Inflammatory macrophage treated with lipopolysaccharide for 1 hour (primary cell): ENCODE measurements at places on chromosomes 13 and 19.
A peak's percentile ranks its signal among the peaks of the same experiment; 100 is the strongest.

DNA sequence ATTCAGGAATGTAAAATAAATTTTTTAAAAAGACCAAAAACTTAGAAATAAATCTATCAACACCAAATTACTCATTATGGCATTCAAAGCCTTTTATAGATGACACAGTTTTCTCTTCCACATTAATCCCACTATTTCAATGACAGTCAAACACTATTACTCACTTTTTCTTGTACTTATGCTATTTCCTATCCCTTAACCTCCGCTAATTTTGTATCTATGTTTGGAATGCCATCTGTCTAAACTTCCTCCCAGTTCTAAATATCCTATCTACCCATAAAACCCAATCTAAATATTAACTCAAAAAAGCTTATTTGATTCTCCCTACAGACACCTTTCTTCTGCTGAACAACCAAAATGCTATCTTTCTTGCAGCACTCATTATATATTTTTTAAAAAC is 203.5 kb downstream of the ENOX1 start:
- no peak for DNase-seq

DNA sequence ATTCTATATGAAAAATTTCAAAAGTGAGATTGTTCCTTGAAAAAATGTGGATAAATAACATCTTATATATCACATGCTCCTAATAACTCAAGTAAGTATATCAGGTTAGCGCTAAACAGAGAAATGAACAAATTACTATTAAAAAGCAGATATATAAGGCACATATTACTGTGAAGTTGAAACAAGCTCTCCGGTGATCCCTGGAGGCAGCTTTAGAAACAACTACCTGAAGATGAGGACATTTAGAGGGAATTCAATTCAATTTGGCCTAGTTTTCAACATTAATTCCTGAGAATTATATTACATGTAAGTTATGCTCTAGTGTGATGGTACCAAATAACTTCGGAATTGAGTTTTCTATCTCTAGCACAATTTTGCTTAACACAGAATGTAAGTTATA is 1373.6 kb upstream of the SPRY2 start:
- DNase-seq, result no peak

DNA sequence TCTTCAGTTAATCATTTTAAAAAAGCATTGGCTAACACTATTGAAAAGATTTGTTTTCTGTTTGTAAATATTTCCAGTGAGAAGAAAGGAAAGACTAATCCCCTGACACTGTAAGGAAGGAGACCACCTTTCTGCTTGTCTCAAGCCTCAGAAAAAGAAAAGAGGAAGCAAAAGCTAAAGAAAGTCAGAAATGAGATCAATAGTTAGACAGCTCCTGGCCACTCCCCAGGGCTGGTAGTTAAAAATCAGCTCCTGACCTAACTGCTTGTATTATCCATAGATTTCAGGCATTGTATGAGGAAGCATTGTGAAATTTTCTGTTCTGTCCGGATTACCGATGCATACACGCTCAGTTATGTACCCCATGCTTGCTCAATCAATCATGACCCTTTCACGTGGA is 76.6 kb downstream of the ZNF486 start:
- DNase-seq, result no peak

- no peak for DNase-seq
Observed at GRCh38 chr13:97266332-97266731, 44.2 kb downstream of the MBNL2 start.

- DNase-seq, result no peak
Observed at GRCh38 chr19:43628646-43629326, 9.4 kb upstream of the ZNF428 start.

DNA sequence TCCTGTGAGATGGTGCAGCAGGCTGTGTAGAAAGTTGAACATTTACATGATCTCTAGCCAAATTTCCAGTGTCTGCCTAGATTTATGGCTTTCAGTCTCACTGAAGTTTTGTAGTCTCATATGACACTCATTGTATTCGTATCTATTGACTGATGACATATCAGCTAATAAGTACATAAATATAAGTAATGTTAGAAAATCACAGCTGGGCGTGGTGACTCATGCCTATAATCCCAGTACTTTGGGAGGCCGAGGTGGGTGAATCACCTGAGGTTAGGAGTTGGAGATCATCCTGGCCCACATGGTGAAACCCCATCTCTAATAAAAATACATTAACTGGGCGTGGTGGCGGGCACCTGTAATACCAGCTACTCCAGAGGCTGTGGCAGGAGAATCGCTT is 54.7 kb upstream of the HTR2A start:
- DNase-seq, result no peak

GRCh38 chr19:18995804-18996241 is 37.5 kb downstream of the SUGP2 start:
- peak; percentile 85 for DNase-seq

GRCh38 chr13:50940509-50940908 is 30.9 kb downstream of the RNASEH2B start:
- DNase-seq, result no peak

- DNase-seq, result no peak
Observed at GRCh38 chr19:44954278-44954648, 917 bp upstream of the CLPTM1 start.

DNA sequence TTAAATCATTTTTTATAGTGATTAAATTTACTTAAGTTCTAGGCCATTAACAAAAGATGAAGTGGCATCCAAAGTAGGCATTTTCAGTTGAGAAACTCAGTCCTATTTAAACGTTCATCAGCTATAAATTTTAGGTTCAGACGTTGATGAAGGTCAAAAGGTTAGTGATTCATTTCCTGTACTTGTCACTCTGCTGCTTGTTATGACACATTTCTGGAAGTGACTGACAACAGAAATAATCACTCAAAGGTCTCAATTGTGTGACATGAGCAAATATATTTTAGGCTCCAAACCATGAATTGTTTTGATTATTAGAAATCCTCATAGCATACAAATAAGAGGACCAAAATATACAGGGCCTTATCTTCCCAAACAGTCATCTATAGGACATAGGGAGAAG is 10.3 kb upstream of the EDNRB start:
- DNase-seq, result peak; percentile 20

DNA sequence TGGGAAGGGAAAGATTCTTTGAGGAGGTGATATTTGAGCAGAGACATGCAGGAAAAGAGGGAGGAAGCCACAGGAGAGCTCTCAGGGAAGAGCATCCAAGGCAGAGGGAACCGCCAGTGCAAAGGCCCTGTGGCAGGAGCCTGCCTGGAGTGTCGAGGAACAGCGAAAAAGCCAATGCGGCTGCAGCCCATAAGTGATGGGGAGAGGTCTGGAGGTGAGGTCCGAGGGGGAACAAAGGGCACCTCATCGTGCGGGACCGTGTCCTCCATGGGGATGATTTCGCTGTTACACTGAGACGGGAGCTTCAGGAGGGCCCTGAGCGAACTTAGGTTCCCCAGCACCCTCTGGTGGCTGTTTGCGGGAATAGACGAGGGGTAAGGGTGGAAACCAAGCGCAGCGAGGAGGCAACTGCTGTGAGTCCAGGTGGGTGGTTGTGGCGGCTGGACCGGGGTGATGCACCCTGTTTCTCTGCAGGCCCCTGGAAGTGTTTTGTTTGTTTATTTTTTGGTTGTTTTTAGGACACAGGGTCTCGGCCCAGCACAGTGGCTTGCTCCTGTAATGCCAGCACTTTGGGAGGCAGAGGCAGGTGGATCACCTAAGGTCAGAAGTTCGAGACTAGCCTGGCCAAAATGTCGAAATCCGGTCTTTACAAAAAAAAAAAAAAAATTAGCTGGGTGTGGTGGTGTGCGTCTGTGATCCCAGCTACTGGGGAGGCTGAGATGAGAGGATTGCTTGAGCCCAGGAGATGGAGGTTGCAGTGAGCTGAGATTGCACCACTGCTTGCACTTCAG is 5.9 kb upstream of the EHD2 start:
- DNase-seq, result peak; percentile 92

DNA sequence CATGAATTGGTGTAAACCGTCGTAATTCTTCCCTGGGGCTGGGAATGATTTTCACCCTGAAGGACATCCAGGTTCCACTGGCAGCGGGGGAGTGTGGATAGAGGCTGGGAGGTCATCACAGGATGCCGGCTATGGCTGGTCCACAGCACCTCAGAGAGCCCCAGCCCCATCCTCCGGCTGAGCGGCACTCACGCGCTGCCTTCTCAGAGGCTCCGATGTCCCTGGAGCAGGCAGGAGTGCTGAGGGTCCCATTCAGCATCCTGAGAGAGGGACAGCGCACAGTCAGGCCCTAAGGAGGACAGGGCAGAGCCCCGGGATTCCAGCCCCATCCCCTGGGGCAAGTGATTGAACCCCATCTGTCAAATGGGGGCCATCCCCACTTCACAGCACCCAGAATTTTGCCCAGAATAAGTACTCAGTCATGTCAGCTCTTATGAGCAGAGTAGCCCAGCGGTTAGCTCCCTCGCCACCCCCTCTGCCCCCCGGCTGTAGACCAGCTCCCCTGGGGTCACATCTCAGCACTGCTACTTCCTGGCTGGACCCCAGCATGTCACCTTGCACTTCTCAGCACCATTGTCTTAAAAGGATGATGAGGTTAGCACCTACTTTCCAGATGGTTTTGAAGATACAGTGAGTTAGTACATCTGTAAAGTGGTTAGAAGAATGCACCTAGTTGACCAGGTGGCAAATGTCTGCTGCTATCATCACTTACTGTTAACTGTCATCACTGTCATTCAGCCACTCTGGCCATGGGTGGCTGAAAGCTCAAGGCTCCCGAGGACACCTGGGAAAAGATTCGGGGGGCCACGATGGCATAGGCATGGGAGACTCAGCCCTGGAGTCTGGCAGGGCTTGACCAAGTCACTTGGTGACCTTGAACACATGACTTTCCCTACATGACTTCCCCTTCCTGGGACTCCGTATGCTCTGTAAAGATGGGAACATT is 11.9 kb downstream of the GRAMD1A start:
- no peak for DNase-seq

GRCh38 chr13:85564598-85564997 is 234.6 kb downstream of the SLITRK6 start:
- no peak for DNase-seq

DNA sequence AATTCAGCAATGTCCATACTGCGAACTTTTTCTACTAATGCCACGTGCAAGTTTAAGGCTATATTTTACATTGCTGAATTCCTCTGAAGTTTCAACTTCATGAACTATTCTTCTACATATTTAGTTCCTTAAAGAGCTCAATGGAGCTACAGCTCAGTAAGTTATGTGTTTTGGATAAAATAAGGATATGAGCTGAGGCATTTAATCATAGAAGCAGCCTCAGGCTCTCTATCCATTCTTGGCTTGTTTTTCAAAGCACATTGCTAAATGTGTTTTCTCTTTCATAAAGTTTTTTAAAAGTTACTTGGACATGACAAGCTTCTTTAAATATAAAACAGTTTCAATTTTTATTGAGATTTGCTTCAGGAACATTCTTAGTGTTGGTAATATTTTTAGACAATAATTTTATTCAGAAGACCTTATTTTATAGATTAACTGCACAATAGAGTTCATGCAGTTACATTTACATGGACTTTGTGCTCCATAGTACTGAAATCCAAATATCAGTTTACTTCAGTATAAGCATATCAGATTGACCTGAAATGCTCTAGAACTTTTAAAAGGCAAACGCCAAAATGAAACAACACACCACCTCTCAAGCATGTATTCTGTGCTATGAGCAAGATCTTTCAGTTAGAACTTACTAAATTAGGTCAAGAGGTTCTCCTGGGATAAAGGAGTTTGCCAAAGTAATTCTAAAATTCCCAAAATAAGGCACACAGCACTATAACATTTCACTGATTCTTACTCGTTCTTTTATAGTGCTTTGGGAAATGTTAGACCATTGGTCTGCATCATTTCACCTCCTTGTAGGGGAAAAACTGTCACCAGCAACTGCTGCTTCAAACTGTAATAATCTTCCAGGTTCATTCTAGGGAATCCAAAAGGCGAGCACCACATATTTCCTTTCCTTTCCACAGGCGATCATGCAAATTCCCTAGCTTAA is 275.5 kb downstream of the ENOX1 start:
- no peak for DNase-seq

- DNase-seq, result peak; percentile 61
Observed at GRCh38 chr19:48874303-48875135, 2.3 kb downstream of the PPP1R15A start.

DNA sequence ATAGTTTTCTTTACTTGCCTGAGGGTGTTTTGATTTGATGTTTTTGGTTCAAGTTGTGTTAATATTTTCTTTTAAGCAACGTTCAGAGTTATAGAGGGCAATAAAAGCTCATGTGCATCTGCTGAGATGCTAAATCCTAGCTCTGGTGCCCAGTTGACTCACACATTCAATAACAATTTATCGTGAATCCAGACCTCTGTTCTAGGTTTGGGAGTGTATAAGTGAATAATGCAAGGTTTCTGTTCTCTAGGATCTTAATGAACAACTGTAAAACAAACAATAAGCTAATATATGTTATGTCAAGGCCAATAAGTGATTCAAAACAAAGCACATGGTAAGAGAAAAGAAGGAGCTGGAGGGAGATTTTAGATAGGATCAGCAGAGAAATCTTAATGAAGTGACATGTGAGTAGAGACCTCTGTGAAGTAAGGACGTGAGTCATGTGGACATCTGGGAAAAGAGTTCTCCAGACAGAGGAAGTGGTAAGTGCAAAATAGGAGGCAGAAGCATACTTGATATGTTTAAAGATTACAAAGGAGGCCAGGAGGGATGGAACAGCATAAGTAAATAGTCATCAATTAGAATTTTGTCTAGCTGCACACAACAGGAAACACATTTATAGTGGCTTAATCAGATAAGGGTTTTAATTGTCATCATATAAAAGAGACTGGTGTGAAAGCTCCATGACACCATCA is 278.5 kb upstream of the HTR2A start:
- peak; percentile 19 for DNase-seq

DNA sequence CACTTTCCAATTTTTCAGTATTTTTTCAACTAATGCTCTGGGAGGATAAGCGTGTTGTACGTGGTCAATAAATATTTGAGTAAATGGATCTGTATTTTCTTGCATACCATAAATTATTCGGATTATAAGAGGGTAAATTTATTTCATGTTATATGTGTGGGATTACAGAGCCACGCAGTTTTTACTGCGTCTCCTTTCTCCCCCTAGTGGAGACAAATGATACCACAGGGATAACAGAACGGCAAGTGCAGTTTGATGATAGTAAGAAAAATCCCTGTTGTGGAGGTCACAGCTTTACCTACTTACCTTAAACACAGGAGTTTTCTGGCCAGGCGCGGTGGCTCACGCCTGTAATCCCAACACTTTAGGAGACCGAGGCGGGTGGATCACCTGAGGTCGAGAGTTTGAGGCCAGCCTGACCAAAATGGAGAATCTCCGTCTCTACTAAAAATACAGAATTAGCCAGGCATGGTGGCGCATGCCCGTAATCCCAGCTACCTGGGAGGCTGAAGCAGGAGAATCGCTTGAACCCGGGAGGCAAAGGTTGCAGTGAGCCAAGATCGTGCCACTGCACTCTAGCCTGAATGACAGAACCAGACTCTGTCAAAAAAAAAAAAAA is 16.8 kb downstream of the MBD3L2B start:
- DNase-seq, result peak; percentile 72

GRCh38 chr19:17811103-17811502 is 10.2 kb downstream of the INSL3 start:
- no peak for DNase-seq

GRCh38 chr19:11264452-11265176 is 2.3 kb upstream of the DOCK6 start:
- no peak for DNase-seq

- no peak for DNase-seq
Observed at GRCh38 chr19:4929186-4929585, 19.9 kb downstream of the UHRF1 start.
